Activated T-cell treated with anti-CD3 and anti-CD28 coated beads for 48 hours (primary cell): ENCODE measurements at places on chromosomes 11 and 22.
A peak's percentile ranks its signal among the peaks of the same experiment; 100 is the strongest.

GRCh38 chr22:17734187-17734586 is 40.1 kb downstream of the BID start:
- no peak for DNase-seq

DNA sequence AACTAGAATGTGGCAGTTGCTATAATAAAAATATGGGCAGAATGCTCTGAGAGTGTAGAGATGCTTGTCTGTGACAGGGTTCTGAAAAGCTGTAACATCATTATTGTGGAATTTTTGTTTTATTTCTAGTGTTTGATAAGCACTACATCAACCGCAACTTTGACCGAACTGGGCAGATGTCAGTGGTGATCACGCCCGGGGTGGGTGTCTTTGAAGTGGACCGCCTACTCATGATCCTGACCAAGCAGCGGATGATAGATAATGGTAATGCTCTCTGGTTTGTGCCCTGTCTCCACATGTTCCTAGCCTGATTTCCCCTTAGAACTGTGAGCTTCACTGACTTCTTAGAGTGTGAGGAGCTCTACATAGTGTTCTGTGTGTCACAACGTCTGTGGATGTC is 48.8 kb downstream of the DEPDC5 start:
- no peak for DNase-seq

GRCh38 chr11:133895061-133895479 is 49.8 kb upstream of the SPATA19 start:
- DNase-seq: no peak

DNA sequence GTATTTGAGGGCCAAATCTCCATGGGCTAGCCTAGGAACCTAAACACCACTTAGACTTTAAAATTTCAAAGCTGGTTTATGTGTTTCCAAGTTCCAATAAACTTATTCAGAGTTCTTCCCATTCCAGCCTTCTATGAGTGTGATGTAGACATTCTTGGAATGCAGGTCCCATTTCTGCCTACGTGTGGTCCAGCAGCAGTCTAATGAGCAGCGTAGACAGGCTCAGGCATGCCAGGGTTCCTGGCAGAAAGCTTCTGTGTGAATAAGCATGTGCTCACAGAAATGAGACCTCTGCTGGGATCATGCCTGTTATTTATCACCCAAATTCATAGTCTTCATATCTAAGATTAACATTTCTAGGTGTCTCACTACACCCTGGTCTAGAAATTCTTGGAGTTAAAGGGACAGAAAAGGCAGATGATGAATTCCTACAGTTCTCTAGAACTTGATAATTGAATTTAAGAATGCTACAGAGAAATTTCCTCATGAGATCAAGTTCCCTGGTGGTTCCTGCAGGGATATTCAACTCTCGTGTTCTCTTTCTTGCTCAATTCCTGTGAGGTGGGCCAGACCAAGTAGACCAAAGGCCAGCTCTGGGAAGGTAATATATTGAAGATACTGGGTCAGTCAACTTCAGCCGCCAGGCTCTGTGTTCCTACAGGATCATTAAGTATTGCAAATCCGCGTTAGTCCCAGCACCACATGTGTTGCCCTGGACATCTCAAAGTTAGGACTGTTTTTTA is 17.6 kb downstream of the RNF185 start:
- DNase-seq: no peak

DNA sequence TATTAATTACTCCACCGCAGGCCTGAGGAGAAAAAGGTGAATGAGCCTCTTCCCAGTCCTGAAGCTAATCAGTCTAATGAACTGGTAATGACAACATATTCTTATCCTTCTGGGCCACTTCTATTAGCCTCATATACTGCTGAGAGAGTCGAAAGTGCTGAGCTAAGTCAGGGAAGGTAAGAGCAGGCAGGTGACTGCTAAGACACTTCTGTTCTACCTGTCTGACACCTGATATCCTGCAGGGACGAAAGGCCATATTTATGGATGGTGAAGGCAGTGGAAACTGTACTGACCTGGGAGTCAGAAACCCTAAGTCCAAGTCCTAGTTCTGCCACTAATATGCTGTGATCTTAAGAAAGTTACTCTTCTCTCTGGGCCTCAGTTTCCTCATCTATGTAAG is 3.5 kb downstream of the TBC1D10A start:
- no peak for DNase-seq

DNA sequence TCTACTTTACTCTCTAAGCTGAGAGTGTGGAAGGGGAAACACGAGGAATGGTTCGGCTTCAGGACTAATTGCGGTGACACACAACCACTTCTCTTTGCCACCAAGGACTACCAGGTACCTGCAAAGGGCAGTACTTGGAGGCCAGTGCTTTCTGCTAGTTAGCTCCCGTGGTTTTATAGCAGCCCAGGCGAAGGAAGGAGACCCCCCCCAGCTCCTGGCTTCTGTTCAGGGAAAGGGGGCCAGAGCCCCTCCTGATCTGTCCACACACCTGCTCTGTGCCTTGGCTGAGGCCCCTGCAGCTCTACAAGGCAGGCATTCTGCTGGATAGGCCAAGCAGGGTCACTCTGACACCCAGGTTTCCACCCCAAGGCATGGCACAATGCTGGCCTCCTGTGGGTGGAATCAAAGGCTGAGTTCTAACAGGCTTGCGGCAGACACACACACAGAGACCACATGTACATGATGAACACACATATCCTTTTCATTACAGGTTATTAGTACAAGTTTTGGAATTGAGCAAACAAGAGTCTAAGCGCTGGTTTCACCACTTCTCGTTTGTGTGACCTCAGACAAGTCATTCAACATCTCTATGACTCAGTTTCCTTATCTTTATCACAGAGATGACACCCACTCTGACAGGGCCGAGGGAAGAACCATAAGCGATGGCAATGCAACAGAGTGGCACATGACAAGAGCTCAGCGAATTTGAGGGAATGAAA is 7.5 kb downstream of the SERPIND1 start:
- DNase-seq: peak; percentile 52

DNA sequence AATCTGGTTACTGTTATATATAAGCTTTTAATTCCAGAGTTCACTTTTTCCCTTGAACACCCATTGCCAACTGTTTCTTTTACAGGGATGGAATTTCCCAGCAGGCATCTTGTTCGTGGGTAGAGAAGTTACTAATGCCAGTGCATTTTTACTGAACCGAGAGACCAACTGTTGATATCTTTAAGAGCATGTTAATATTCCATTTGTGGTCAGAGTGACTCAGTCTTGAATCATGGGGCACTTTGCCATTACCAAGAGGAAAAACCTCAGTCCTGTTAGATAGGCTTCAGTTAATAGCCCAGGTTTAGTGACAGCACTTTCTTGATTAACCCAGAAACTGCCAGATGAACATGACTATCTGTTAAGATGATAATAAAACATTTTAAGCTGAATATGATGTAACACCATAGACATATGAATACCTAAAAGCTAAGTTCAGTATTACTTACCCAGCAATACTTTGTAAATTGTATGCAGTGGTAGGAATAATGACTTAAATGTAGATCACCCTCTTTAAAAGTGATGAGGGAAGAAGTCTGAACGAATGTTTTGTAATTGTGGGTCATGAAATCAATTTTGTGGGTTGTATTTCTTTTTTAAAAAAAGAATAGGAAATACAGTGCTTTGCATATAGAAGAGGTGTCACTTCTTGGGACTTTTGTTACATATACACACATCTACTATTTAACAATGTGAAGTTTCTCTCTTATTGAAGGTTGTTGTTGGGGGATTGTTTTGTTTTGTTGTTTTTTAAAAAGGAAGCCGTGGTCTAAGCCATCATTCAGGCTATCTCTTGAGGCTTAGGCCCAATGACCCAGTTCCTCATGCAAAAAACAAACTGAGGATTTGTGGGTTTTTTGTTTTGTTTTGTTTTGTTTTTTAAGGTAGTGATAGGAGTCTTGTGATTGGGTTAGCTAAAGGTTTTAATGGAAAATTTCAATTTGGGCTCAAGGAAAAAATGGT is 79.2 kb upstream of the GRIK4 start:
- no peak for DNase-seq

DNA sequence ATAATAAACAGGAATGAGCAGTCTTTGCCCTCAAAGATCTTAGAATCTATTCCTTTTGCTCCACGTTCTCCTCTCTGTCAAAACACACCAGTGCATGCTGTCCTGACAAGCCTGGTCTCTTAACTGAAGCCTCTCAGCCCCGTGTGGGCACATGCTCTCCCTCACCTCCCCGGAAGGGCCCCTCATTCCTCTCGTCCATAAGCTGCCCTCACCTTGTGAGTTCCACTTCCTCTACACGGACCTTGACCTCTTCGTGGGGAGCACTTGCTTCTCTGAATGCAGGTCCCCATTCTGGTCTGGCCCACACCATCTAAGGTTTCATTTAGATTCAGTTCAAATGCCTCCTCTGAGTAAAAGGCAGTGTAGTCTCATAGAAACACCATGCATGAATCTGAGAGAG is 412.3 kb upstream of the SYN3 start:
- no peak for DNase-seq

DNA sequence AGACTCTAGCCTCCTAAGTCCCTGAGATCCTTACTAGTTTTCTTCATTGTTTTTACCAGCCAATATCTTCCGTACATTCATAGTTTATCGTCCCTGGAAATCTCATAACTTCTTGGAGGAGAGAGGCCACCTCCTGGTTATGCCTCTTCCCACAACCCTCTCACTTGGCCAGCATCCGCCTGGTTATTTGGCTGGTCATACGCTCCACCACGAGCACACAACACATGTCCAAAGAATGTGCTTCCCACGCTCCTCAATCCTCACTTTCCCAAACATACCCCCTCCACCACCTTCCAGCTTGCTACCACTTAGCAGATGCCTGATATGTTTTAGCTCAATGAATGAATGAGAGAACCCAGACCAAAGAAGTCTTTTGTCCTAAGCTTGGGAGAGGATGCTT is 83.5 kb upstream of the EIF3D start:
- no peak for DNase-seq

- DNase-seq: no peak
Observed at GRCh38 chr22:20439556-20439927, 1.9 kb upstream of the SCARF2 start.

DNA sequence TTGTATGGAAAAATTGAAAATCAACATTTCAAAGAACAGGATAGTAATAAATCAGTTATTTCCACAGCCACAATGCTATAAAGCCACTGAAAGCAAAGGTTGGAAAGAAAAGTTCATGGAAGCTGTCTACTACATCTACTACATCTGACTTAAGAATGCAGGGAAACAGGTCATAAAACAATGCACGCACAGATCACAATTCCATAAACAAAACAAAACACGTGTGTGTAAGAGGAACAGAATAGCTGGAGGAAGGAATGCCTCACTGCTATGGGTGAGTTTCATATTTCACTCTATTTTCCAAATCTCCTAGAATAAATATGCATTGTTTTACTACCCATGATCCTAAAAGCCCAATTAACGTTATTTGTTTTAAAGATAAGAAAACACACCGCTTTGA is 66.3 kb downstream of the NCAPD3 start:
- DNase-seq: no peak

GRCh38 chr22:43293655-43294392 is 49.3 kb downstream of the SCUBE1 start:
- DNase-seq: no peak

GRCh38 chr22:42207918-42208317 is 62.5 kb downstream of the TCF20 start:
- DNase-seq: no peak

GRCh38 chr11:64093233-64094039 is 57.7 kb downstream of the FLRT1 start:
- no peak for DNase-seq

GRCh38 chr11:31826536-31827438 is 15.7 kb upstream of the PAX6 start:
- no peak for DNase-seq

DNA sequence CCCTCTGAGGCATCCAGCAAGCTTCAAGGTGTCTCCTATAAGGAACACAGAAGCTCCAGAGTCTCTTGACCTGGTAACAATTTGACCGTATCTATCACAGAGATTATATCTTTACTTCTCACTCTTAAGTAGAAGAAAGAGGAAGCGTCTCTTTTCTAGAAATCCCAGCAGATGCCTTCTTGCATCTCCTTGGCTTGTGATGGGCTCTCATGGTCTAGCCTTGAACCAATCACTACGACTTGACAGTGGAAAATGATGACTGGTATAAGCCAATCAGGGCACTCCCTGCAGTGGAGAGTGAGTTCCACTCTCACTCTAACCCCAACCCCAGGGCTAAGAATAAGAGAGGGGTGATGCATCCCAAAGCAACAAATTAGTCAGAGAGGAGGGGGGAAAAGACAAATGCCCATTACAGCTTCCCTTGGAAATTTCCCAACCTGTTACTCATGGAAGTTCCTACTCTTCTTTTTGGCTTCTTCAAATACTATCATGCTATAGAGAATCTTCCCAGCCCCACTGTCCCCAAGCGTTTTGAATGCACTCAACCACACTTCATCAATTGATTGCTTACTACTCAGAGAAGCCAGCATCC is 293.5 kb downstream of the MN1 start:
- DNase-seq: no peak

DNA sequence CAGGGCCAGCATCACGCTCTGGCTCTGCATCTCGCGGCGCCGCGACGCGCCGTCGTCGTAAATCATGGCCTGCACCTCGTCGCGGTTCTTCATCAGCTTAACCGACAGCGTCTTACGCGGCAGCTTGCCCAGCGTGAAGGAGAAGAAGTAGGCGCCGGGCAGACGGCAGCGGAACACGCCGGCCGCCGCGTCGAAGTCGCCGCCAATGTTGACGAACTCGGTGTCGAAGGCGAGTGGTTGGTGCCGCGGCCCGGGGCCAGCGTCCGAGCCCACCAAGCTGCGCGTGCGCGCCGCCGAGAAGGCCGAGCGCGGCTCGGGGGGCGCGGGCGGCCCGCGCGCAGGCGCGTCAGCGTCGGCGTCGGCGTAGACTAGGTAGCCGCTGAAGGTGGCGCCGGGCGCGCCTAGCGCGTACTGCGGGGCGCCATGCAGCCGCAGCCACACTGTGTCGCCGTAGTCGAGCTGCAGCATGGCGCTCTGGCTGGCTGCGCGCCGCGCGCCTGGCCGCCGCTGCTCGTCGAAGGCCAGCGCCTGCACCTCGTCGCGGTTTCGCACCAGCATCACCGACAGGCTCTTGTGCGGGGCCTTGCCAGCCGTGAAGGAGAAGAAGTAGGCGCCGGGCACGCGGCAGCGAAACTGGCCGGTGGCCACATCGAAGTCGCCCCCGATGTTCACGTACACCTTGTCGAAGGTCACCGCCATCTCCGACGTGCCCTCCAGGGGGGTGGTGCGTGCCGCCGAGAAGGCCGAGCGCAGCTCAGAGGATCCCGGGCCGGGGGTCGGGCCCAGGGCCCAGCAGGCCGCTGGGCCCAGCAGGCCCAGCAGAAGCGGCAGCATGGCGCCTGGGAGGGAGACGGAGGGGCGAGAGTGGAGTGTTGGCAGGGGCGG is 3.7 kb downstream of the FAM180B start:
- no peak for DNase-seq

DNA sequence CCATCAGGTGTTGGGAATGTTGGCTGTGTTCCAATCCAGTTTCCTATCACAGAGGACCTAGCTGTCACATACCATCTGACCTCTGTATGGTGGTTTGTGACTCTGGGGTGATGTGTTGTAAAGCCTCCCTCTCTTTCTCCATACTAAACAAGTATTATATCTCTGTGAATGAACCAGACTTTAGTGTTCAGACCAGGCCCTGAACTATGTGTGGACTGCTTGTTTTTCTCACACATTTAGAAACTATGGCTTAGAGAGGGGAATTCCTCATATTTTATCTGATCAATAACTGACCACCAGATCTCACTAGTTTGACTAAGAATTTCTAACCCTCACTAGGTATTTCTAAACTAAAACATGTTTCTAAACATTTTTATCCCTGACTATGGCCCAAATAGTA is 17.5 kb downstream of the NCR3LG1 start:
- DNase-seq: no peak
